ENCODE measurements at places on chromosomes 2 and 18. TPM values are rescaled to one million over a fixed set of nuclear protein-coding genes. Genes with fewer than 3 reads are reported as not detected.
A peak's percentile ranks its signal among the peaks of the same experiment; 100 is the strongest.

GRCh38 chr2:46690825-46691224 is 211.5 kb downstream of the TMEM247 start:
- H3K27me3 ChIP-seq = no peaks in the 10 kb centered on the region
- no peak overlapping the region for H3K27ac ChIP-seq
- H3K4me3 ChIP-seq = no peak overlapping the region
- DNase-seq = no peak

- H3K4me3 ChIP-seq = peak overlapping the region; percentile 69
- H3K4me1 ChIP-seq = no peaks in the 10 kb centered on the region
- no peaks in the 10 kb centered on the region for H3K27me3 ChIP-seq
- peak overlapping the region; percentile 1 for H3K27ac ChIP-seq
- peak; percentile 79 for DNase-seq
These were observed 453 bp upstream of the ANTXR1 start for GRCh38 chr2:69012310-69013141.

DNA sequence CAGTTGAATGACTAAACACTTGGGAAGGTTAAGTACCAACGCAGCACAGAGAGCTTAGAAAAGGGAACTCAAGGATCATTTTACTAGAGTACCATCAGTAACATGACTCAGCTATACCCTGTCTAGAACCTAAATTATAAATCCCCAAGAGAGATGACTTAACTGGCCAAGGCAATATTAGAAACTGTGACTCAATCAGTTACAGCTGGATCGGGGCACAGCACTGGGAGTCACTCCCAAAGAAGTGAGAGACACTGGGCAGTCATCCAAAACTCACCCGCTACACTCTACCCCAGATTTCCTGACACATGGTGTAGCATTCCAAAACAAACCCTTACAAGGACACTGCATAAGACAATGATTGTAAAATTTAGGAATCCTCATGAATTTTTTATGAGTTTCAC is 17.7 kb downstream of the IWS1 start:
- peak; percentile 90 for DNase-seq
- no peak overlapping the region for H3K4me3 ChIP-seq
- peaks cover 7% of the 10 kb centered on the region for H3K36me3 ChIP-seq
- H3K27me3 ChIP-seq = no peaks in the 10 kb centered on the region
- H3K27ac ChIP-seq = no peak overlapping the region
- peaks cover 7% of the 10 kb centered on the region for H3K4me1 ChIP-seq

DNA sequence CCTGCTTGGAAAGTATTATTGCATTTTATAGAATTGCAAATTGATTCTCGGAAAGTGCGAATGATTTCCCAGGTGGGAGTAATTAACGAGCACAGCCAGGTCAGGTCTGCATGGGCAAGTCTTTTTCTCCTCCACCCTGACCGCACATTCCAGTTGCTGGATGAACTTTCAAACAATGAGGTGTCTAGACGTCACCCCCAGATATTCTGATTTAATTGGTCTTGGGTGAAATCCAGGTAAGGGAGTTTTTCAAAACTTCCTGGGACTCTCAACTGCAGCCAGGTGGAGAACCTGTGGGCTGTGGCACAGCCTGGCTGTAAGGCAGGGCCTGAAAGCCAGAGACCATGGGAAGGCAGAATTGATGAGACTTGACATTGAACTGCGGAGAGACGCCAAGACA is 15.9 kb upstream of the RNF152 start:
- no peaks in the 10 kb centered on the region for H3K27me3 ChIP-seq
- no peaks in the 10 kb centered on the region for H3K4me1 ChIP-seq
- no peak for DNase-seq

- no peaks in the 10 kb centered on the region for H3K27me3 ChIP-seq
- no peak for DNase-seq
- no peak overlapping the region for H3K4me3 ChIP-seq
- peaks cover 2% of the 10 kb centered on the region for H3K4me1 ChIP-seq
- no peak overlapping the region for H3K27ac ChIP-seq
These were observed 800.4 kb upstream of the ID2 start for GRCh38 chr2:7881466-7881865.

DNA sequence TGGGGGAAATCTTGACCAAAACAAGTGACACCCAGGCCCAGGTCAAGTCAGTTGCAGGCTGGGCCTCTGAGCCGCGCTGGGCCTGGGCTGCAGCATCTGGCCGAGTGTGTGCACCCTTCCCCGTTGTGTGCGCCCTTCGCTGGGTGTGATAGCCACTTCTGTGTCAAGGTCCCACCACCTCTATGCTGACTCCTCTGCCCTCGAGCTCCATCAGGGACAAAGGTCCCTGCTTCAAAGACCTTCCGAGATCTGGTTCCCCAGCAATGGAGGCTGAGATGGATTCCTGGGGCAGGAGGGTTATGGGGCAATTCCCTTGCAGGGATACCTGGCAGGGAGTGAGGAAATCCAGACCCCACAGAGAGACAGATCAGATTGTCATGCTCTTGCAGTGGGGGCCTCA is 93.6 kb downstream of the PIEZO2 start:
- H3K4me3 ChIP-seq = no peak overlapping the region
- H3K36me3 ChIP-seq = no peaks in the 10 kb centered on the region
- H3K4me1 ChIP-seq = no peaks in the 10 kb centered on the region
- no peak overlapping the region for H3K27ac ChIP-seq

DNA sequence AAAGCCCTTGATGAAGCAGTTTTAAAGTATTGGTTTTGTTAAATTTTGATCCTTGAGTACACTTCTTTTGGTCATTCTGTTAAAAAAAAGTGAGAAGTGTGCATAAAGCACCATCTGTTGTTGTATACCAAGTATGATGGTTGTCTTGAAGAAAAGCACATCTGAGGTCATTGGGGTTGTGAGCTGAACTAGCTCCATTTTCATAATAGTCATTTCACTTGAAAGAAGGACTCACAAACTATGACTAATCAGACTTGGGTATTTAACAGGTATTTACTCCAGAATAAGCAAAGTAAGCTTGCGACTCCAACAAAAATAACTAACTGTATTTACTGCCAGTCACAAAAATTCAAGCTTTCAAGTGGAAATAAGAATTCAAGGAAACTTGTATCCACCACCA is 35.1 kb downstream of the CHN1 start:
- H3K36me3 ChIP-seq = no peaks in the 10 kb centered on the region
- no peak for DNase-seq
- H3K4me1 ChIP-seq = peaks cover 14% of the 10 kb centered on the region
- no peaks in the 10 kb centered on the region for H3K27me3 ChIP-seq

GRCh38 chr2:163592954-163593622 is 142.7 kb downstream of the FIGN start:
- H3K36me3 ChIP-seq = no peaks in the 10 kb centered on the region
- no peaks in the 10 kb centered on the region for H3K4me1 ChIP-seq
- no peaks in the 10 kb centered on the region for H3K27me3 ChIP-seq
- no peak overlapping the region for H3K4me3 ChIP-seq

GRCh38 chr18:31626409-31626808 is 34.7 kb downstream of the TTR start:
- H3K27ac ChIP-seq = no peak overlapping the region
- no peaks in the 10 kb centered on the region for H3K36me3 ChIP-seq
- no peaks in the 10 kb centered on the region for H3K27me3 ChIP-seq
- H3K4me1 ChIP-seq = no peaks in the 10 kb centered on the region
- DNase-seq = no peak

DNA sequence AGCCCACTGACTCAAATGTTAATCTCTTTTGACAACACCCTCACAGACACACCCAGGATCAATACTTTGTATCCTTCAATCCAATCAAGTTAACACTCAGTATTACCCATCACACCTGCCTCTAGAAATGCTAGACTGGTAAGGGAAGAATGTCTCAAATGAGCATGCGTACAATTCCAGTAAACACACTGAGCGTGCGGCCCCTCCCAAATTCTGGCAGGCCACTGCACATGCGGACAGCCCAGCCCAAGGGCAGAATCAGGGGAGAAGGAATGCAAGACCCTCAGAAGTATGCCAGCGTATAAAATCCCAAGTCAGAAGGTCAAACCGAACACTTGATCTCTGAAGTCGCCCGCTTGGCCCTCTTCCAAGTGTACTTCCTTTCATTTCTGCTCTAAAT is 7.6 kb upstream of the EMILIN2 start:
- H3K27me3 ChIP-seq = no peaks in the 10 kb centered on the region
- H3K36me3 ChIP-seq = no peaks in the 10 kb centered on the region
- no peak for DNase-seq
- no peaks in the 10 kb centered on the region for H3K4me1 ChIP-seq
- no peak overlapping the region for H3K4me3 ChIP-seq
- H3K27ac ChIP-seq = no peak overlapping the region

- no peak overlapping the region for H3K4me3 ChIP-seq
- no peaks in the 10 kb centered on the region for H3K27me3 ChIP-seq
- H3K4me1 ChIP-seq = peaks cover 4% of the 10 kb centered on the region
- DNase-seq = no peak
- no peaks in the 10 kb centered on the region for H3K36me3 ChIP-seq
These were observed 185.8 kb downstream of the ANKRD44 start for GRCh38 chr2:197124639-197125390.

GRCh38 chr2:100882645-100883613 is 63.0 kb downstream of the NPAS2 start:
- no peaks in the 10 kb centered on the region for H3K4me1 ChIP-seq
- no peaks in the 10 kb centered on the region for H3K27me3 ChIP-seq
- no peaks in the 10 kb centered on the region for H3K36me3 ChIP-seq
- H3K27ac ChIP-seq = no peak overlapping the region
- no peak for DNase-seq
- no peak overlapping the region for H3K4me3 ChIP-seq

DNA sequence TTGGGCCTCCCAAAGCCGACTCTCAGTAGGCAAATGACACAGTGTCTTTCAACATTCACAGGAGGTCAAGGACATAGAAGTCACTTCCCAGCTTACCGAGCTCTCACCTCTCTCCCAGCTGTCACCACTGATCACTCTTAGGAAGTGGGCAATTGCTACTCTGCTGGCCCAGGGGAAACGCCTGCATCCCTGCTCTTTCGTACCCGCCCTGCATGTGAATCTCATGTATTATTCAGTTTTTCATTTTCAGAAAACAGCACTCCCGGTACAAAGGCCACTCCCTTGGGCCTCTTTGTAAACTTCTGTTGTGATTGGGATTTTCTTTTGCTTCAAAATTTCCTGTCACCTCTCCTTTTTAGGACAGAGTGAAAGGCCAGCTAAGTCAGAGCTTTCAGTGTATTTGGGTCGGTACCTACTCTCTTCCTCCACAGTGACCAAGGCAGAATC is 15.4 kb downstream of the MRPL44 start:
- H3K27me3 ChIP-seq = peaks cover 1% of the 10 kb centered on the region
- no peaks in the 10 kb centered on the region for H3K4me1 ChIP-seq
- H3K36me3 ChIP-seq = no peaks in the 10 kb centered on the region

- no peak overlapping the region for H3K4me3 ChIP-seq
- peak; percentile 80 for DNase-seq
- H3K27me3 ChIP-seq = no peaks in the 10 kb centered on the region
- no peaks in the 10 kb centered on the region for H3K36me3 ChIP-seq
- peaks cover 3% of the 10 kb centered on the region for H3K4me1 ChIP-seq
These were observed 62.1 kb downstream of the LRRFIP1 start for GRCh38 chr2:237689336-237690131.

- H3K4me3 ChIP-seq = no peak overlapping the region
- H3K27me3 ChIP-seq = no peaks in the 10 kb centered on the region
- H3K4me1 ChIP-seq = no peaks in the 10 kb centered on the region
- no peak overlapping the region for H3K27ac ChIP-seq
These were observed 102.0 kb upstream of the TMEM200C start for GRCh38 chr18:5997361-5997760.

DNA sequence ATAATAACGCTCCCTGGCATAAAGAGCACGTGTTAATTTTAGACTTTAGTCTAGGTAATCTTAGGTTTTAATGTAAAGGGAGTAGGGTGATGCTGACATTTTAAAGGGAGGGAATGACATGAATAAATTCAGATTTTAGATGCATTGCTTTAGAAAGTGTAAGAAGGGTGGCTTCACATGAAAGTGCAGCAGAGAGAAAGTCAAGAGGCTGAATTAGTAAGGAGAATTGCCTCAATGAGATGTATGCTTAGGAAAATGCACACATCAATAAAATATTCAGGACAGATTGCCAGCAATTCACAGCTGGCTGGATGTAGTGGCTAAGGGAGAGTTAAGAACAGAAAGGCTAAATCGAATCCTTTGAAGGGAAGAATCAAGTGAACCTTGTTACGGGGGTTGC is 165.5 kb upstream of the CDH19 start:
- no peaks in the 10 kb centered on the region for H3K27me3 ChIP-seq
- H3K27ac ChIP-seq = no peak overlapping the region
- no peak for DNase-seq
- no peaks in the 10 kb centered on the region for H3K36me3 ChIP-seq

The PRKD3 gene
- 14.1 TPM for polyA plus RNA-seq

The GULP1 gene
- 60.2 TPM for polyA plus RNA-seq

The SRD5A2 gene
- polyA plus RNA-seq = not detected

The AFF3 gene
- 0.41 TPM for polyA plus RNA-seq

The ALPP gene
- polyA plus RNA-seq = not detected

The EFHD1 gene
- polyA plus RNA-seq = 146 TPM

Measured in aorta (tissue), 5 donors.